ENCODE measurements at places on chromosomes 13 and 19.

- no peak for DNase-seq
Observed at GRCh38 chr19:50551034-50551714, 17.1 kb downstream of the LRRC4B start.

GRCh38 chr13:85626603-85627002 lies 172.6 kb downstream of the SLITRK6 start:
- DNase-seq: no peak

DNA sequence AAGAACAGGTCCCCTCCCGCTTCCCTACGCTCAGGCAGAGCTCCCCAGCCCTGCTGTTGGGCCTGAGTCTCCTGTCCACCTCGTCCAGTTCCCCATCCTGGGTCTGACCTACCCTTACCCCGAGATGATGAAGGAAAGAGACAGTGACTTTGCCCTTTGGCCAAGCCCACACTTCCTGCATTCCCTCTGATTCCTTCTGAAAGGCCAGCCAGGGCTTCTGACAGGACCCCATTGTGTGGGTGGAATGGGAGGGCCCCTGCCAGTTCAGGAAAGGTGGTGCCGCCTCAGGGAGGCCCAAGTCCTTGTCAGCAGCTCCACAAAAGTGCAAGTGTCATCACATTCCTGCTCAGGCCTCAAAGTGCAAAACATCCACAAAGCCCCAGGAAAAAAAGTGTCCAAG lies 177.8 kb downstream of the PAN3 start:
- DNase-seq: no peak

DNA sequence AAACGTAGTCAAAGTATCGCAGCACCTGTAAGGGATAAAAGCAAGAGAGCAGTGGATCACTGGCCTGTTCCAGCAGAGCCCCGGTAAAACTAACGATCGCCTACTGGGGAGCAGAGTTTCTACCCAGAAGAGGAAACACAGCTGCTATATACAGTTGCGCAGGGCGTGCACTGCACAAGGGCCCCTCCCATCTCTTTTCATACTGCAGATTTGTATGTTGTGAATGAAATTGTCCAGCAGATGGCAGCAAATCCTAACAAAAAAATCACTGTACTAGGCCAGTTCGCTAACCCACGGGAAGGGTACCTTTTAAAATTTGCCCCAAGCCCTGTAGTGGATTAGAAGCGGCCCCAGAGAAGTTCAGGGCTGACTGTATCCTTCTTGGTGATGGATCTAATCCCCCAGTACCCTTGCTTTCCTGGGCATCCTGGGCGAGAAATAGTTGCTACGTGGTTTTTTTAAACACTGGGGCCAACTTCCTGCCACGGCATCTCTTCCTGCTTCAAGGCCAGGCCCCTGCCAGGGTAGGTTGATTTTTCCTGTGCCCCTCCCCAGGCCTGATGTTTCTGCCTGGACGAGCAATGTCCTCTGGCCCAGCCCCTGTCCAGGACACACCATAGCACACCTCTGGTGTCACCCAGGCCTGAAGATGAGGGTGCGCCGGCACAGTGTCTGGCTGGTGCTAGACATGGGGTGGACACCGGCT lies 127.0 kb downstream of the IER2 start:
- DNase-seq: peak; percentile 83

DNA sequence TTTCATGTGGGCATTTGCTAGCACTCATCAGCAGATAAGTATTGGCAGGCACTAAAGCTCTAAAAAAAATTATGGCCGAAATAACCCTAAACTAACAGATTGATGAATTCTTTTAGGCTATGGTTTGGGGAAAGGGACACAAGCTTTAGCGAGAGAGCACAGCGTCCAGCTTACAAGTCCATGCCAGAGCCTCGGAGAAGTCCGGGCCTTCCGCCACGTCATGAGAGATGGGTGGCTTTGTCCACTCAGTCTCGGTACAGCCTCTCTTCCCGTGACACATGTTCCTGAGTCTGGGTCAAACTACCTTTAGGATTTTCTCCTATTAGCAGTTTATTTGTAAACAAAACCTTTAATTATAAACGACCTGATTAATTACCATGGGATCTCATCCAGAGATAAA lies 27.7 kb downstream of the TMTC4 start:
- no peak for DNase-seq

- DNase-seq: no peak
Observed at GRCh38 chr19:35373492-35373891, 2.6 kb downstream of the GPR42 start.

GRCh38 chr13:41641961-41642360 lies 184.6 kb downstream of the RGCC start:
- no peak for DNase-seq

GRCh38 chr13:75383064-75383715 lies 98.8 kb downstream of the TBC1D4 start:
- DNase-seq: no peak

- DNase-seq: peak; percentile 43
Observed at GRCh38 chr13:40477623-40478608, 188.5 kb downstream of the FOXO1 start.

GRCh38 chr13:23593148-23593547 lies 22.9 kb downstream of the TNFRSF19 start:
- no peak for DNase-seq

DNA sequence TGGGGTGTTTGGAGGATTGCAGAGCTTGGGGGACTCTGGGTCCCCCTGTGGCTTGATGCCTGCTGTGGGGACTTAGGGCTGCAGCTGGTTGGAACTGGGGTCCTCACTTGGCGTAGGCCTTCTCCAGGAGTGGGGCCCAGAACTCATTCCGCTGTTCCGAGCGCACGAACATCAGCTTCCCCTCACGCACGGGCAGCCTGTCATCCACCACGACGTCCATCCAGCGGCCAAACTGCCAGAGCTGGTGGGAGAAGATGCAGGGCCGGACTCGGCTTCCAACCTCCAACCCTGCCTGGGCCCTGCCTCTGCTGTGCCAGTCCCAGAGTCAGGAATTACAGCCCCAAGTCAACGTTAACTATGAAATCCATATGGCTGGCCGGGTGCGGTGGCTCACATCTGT lies 2.6 kb downstream of the CAPN12 start:
- DNase-seq: no peak

DNA sequence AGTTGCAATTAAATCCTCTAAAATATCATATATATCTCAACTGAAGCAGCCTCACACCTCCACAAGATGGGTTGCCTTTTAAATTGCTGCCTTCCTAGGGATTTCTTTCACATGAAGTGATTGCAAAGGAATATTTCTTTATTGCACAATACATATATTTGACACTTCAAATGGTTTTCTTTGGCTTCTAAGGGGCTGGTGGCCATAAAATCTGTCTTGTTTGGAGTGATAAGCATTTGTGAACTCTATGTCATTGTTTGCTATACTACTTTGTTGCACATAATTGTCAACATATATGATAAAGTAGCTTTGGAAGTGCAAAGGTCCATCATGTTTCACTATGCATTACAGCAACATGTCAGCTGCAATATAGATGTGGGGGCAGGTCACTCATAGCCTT lies 2380.9 kb downstream of the PCDH9 start:
- DNase-seq: no peak

- DNase-seq: no peak
Observed at GRCh38 chr13:98510156-98510509, 66.8 kb downstream of the STK24 start.

GRCh38 chr13:111875915-111876314 lies 191.0 kb upstream of the SOX1 start:
- DNase-seq: no peak

GRCh38 chr13:71290963-71291841 lies 575.8 kb downstream of the DACH1 start:
- DNase-seq: peak; percentile 46

DNA sequence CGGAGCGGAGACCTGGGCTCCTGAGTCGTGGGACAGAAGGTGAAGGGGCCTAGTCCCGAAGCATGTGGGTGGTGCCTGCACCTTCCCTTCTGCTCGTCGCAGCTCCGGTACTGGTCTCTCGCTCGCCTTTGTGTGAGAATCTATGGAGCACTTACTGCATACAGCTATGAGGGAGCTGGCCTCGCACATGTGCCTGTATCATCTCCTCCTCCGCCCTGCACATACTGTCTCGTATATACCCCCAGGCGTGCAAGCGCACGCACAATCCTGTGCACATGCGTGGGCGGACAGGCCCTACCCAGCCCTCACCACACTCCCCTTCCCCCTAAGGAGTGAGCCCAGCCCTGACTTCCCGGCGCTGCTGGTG lies 8.7 kb downstream of the PIK3R2 start:
- DNase-seq: no peak

DNA sequence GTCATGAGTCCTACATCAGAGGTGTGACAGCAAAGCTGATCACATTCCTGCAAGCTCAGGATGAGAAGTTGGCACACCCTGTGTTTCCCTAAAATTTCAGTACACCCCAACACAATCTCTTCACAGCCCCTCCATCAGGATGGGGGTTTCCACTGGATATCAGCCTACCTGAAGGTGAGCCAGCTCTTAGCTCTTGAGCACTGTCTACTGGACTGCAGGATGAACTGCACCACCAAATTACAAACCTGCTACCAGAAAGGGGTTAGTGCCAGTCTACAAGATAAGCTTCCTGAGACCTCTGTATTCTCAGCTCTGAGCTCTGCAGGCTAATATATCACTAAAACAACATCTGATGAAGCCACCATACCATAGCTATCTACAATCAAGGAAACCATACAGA lies 1616.2 kb upstream of the SPRY2 start:
- DNase-seq: no peak

- no peak for DNase-seq
Observed at GRCh38 chr13:27054760-27055159, 116.9 kb downstream of the USP12 start.

GRCh38 chr19:40465025-40465556 lies 454 bp downstream of the BLVRB start:
- DNase-seq: peak; percentile 75

DNA sequence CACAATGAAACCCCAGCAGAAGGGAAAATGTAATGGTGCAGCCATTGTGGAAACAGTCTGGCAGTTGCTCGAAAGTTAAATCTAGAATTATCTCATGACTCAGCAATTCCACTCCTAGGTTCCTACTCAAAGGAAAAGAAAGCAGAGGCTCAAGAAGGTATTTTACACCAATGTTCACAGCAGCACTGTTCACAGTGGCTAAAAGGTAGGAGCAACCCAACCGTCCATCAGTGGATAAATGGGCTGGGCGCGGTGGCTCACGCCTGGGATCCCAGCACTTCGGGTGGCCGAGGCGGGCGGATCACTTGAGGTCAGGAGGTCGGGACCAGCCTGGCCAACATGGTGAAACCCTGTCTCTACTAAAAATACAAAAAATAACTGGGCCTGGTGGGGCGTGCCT lies 25.9 kb downstream of the ZFR2 start:
- DNase-seq: no peak

GRCh38 chr13:40028446-40028845 lies 373.0 kb downstream of the COG6 start:
- no peak for DNase-seq

DNA sequence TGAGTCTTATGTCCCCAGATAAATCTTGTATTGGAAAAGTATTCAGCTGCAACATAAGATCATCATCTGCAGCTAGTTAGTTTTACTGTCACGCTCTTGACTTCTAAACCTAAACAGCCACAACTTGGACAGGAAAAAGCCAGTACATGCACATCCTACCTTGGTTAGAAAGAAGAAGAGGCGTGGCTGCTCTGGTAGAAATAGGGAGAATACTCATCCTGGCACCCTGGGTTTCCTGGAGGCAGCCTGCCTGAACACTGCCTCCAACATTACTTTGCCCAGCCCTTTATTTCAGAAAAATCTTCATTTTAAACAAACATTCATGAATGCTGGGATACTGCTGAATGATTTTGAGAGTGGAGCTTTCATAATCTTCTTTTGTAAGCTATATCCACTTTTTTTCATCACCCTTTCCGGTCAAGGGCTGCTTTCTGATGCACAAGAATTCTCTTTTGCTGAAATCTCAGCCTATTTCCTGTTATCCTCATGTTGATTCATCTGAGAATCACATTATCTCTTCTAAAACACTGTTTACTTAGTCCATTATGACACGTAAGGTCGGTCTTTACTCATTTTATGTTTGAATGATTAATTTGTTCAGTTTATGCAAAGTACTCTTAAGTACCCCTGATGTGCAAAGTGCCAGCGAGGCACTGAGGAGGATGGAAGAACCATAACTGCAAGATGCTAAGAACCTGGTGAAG lies 55.2 kb downstream of the STARD13 start:
- peak; percentile 79 for DNase-seq

DNA sequence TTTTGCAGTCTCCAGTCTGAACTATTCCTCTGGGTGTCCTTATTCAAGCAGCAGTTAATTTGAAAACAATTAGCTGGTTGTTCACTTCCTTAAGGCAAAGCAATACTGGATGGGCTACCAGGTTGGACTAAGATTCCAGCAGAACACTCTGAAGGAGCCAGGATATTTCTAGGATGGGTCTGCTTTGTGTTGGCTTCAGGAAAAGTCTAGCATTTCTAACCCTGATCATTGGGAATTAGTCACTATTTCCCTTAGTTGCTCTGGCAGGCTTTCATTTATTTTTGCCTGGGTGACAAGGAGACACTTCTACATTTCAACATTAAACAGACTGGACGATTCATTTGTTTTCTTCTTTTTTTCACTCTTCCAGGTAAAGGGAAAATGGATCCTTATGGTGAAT lies 228.4 kb downstream of the ENOX1 start:
- DNase-seq: no peak

GRCh38 chr19:38284422-38284821 lies 19.6 kb upstream of the C19orf33 start:
- DNase-seq: no peak

DNA sequence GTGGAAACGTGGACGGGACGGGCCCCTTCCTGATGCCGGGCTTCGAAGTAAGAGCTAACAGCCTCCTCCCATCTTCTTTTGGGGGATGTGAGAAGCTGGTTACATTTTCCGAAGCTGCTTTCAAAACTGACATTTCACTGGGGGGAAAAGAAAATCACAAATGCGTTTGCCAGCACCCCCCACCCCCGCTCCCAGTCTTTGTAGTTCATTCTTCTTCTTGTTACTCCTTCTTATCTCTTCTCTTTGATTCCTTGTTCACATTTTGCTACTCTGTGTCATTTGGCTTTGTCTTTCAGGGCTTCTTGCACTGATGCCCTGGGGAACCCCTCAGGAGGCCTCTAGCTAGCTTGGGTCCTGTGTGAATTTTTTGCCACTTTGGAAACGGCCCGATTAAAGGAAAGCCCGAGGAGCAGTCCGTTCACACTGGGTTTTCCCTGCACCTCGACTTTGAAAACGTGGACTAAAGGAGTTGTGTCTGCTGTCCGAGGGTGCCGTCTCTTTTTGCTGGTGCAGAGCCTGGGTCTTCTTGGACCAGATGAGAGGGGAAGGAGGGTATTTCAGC lies 1.3 kb downstream of the CARM1 start:
- no peak for DNase-seq

DNA sequence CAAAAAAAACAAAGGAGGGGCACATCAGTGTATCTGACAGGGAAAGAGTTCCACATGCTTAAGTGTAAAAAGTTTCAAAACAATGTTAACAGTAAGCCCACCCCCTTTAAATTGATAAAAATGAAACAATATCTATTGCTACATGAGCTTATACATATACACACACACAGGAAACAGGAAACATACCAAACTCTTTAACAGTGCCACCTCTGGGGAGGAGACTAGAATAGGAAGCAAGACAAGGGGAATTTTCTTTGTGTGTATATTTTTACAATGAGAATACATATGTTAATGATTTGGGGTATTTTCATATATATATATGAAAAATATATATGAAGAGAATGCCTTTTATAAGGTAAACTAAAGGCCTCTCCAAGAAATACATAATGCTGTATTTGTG lies 44.7 kb downstream of the TPT1 start:
- DNase-seq: peak; percentile 60

Measured in choroid plexus epithelial cell (primary cell).